Stimulated activated CD4-positive, alpha-beta T cell treated with anti-CD3 and anti-CD28 coated beads, TNF-alpha, amount 100 ng/mL, for 4 hours (primary cell): ENCODE measurements at places on chromosomes 4 and X.

GRCh38 chr4:172983631-172984030, 185.0 kb upstream of the GALNT7 start:
- DNase-seq, result no peak

GRCh38 chrX:14496674-14497073, 32.7 kb upstream of the GLRA2 start:
- no peak for DNase-seq

DNA sequence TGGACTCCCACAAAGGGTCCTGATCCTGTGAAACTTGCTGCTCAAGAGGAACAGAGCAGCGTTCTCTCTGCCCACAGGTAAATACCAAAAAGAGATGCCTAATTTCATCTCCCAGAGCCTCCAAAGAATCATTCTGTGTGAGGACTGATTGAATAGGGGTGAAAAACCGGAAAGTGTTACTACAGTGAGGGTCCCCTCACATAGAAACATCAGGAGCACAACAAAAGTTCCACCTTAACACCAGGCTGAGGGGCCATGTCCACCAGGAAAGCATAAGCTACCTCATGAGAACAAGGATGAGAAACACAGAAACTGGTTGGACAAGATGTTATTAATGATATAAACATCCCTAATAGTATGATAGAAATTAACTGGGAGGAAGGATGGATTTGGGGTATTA, 140.9 kb downstream of the NWD2 start:
- DNase-seq, result no peak

GRCh38 chr4:33071535-33071934, 2351.4 kb downstream of the PCDH7 start:
- no peak for DNase-seq

GRCh38 chr4:173189117-173189693, 20.6 kb downstream of the GALNT7 start:
- no peak for DNase-seq

GRCh38 chrX:9440116-9440844, 24.6 kb upstream of the TBL1X start:
- no peak for DNase-seq

DNA sequence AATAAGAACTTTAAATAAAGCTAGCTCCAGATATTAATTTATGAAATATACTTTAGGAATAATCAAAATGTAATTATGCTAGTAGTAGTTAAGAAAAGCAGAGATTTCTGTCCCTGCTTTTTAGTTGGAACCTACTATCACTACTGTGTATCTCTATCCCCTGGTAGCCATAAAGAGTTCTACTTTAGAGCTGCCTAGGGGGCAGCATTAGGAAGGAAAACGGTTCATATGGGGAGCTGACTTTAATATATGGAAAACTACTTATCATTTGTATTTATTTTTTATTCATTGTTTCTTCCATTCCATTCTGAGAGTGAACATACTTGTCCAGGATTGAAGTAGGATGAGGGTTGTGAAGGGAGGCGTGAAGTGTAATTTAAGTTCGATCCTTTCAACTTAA, 40.9 kb downstream of the CPEB2 start:
- DNase-seq, result no peak

DNA sequence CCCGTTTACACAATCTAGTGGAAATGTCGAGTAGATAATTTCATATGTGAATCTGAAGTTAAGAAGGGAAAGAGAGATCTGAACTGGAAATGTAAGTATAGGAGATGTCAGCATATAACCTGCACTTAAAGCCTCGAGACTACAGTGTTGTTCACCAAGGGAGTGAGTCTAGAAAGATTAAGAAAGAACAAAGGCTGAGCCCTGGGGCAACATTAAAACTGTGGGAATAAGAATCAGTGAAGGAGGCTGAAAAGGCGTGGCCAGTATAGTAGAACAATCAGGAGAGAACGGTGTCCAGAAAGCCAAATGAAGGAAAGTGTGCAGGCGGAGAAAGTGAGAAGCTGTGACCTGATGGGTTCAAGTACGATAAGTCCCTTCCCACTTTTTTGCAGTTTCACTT, 118.8 kb upstream of the TENM3 start:
- no peak for DNase-seq

DNA sequence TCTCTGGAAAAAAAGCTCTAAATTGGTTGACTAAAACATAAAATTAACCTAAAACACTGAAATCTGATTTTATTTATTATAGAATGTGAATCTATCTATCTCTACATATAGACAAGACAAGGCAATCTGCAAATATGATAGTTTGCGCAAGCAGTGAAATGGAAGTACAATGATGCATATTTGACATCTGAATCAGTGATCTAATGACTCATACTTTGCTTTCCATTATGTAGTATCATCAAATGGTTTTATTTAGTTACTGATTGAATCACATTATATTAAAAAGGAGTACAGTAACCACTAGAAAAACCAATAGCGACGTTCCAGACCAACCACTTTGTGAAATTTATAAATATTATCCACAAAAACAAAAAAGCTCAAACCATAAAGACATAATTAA, 1969.3 kb downstream of the PCDH7 start:
- DNase-seq, result no peak

GRCh38 chrX:134460862-134461220, 876 bp downstream of the HPRT1 start:
- no peak for DNase-seq

DNA sequence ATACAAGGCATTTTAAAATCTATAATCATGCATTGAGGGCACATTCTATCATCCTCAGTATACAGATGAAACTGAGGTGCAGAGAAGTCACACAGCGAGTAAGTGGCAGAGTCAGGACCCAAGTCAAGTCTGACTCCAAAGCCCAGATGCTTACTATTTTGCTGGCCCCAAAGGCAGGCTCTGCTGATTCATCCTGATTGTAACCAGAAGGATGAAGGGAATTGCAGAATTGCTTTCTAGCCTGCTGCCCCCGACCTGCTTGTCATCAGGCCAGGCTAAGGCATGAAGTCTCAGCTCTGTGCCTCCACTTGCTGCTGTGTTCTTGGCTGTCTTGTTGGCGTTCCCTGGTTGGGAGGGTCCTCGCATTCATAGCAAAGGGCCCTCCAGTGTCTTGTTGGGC, 62.7 kb downstream of the SLC9A6 start:
- DNase-seq, result no peak
